ENCODE measurements at places on chromosomes 13 and 19.

DNA sequence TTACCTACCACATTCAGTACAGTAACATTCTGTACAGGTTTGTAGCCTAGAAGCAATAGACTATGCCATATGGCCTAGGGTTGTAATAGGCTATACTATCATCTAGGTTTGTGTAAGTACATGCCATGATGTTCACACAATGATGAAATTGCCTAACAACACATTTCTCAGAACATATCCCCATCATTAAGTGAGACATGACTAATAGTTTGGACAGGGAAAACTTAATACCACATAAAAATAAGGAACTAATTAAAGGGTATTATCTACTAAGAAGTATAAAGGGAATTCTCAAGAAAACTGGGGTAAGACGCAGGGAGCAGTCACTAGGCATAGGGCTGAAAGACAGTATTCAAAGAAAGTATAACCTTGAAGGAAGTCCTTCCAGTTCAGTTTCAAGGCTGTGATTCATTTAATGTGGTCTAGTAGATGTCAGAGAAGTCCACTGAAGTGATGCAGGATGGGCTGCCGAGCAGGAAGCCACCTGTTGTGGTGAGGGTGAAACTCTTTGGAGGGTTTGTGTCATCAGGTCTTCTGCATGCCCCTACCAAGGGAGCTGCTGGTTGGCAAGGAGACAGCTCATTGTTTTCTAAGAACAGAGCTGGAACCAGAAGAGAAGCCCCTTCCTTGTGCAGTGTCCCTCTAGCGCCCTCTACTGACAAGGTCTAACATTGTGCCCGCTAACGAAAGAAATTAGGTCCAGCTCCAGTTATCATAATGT, 122.9 kb downstream of the OLFM4 start:
- peak; percentile 9 for DNase-seq

DNA sequence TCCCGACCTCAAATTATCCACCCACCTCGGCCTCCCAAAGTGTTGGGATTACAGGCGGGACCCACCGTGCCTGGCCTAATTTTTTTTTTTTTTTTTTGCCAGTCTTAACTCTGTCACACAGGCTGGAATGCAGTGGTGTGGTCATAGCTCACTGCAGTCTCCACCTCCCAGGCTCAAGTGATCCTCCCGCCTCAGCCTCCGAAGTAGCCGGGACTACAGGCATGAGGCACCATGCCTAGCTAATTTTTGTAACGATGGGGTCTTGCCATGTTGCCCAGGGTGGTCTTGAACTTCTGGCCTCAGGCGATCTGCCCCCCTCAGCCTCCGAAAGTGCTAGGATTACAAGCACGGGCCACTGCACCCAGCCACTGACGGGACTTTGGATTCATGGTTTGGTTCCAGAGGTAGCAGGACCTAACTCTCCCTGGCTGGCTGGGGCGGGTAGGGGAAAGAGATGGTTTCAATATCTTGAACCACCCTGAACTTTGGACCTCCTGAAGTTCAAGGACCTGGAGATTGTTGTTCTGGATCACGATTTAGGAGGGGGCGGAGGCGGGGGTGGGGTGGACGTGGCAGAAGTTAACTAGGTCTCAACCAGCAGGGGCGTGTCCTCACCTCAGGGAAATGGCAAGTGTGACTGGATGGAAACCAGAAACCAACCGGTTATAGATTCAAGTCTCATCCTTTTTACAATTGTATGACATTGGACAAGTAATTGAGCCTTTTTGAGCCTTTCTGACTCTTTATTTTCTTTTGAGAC, 40.8 kb downstream of the IER2 start:
- no peak for DNase-seq

DNA sequence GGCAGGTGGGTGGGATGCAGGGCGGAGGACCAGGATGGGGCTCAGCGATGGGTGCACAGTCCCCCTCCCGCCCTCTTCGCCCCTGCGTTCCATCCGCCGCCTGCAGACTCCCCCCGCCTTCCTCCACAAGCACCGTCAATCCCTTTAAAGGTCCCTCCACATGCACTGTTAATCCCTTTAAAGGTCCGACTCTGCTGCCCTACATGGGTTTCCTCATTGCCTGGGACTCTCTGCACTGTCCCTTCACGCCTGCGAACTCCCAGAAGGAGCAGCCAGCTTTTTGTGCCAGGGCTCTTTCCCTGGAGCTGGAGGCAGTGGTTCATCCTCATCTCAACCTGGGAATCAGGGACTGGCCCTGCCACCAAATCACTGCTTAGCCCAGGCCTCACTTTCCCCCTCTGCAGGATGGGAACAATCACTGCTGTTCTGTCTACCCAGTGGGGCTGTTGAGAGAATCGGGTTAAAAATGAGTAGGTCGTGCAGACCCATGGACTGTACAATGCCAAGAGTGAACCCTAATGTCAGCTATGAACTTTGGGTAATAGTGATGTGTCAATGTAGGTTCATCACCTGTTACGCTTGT, 20.4 kb downstream of the ZNF574 start:
- DNase-seq, result no peak

DNA sequence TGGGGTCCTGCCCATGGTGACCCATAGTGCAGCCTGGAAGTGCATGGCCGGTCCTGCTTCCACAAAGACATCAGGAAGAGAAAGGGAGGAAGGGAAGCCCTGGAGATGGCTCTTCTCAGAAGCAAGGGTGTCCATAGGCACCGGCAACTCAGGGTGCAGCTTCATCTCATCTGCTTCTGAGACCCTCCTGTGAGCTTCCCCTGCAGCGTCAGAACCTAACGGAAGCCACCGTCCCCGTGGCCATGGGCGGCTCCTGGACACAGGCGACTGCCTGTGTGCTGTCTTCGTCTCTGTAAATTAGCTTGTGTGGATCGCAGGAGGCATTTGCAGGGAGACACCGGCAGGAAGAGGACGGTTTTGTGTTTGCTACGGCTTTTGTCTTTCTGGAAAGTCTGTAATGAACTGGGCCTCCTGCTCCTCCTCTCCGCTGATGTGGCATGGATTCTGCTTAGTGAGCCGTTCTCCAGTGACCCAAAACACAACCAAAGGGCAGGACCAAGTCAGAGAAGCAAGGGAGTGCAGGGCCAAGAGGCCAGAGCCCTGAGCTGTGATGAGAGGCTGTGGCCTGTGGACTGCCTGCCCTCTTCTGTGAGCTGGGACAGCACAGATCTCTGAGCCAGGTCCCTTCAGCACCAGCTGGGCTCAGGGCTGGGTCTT, 2.5 kb downstream of the ATP4B start:
- no peak for DNase-seq

DNA sequence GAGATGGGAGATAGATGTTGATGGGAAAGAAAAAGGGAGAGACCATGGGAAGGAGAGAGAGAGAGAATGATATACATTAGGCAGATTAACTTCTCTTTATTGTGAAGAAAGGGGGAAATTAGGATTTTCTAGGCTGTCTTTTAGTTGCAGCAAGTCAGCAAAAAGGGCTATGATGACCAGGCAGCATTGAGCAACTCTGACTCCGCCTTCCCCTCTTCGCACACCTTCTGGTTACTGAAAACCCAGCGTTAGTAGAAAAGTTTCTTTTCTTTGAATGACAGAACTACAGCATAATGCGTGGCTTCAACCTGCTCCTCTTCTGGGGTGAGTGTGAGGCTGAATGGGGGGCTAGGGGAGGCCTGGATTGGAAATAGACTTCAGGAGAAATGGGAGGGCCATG, at the start of gene ADGRE1:
Gene ADGRE1, plus strand, starts transcription at position 264 of the 400 bp plus-strand sequence. Its CDS starts 30 bp downstream, at position 294.
- DNase-seq, result no peak

DNA sequence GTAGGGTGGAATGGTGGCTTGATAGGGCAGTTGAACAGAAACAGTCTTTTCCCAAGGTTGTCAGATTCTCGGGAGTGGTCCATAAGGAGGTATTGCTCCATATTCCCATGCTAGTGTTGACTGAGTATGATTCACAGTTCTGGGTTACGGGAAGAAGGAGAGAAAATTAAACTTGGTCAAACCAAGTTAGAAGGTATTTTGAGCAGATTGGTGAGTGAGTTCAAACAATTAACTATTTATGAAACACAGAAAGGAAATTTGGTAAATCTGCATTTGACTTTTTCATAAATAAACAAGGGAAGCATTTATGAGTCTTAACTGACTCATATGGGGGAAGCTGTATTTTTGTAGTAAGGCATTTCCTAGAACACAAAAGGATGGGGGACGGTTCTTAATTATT, 2419.4 kb downstream of the PCDH9 start:
- DNase-seq, result no peak

DNA sequence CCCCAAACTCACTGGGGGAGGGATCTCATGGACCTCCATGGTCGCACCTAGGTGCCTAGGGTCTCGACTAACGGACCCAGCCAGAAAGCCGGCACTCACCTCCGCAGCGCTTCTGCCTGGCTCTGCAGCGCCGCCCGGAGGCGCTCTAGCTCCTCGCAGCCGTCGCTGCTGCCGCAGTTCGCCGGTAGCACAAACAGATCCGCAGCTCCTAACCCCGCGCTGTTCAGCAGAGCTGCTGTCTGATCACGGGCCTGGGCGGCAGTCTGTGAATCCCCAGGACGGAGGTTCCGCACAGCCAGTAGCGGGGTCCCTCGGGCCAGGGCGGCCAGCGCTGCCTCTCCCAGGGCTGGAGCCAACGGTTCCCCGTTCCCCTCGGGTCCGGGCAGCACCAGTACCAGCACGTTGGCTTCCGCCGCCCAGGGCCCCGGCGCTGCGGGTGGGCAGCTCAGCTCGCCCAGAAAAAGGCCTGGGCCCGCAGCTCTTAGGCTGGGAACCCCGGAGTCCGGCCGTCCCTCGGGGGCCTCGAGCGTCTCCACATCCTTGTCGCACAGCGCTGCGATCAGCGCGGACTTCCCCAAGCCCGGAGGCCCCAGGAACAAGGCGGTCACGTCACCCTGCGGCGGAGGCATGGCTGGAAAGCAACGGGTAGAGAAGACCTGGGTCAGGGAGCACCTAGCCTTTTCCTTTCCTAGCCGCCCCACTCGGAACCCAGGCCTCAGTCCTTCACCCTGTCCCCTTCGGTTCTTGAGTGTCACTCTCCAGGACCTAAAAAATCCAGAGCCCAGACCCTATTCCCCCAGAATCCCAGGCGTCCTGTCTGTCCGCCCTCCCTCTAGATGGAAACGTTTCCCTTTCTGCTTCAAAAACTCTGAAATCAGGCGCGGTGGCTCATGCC, 977 bp downstream of the IRGQ start:
- DNase-seq, result peak; percentile 82

- no peak for DNase-seq
These were observed 19.3 kb downstream of the BICRA start for GRCh38 chr19:47628078-47628771.

GRCh38 chr19:11422163-11423065, 3.3 kb upstream of the RGL3 start:
- peak; percentile 83 for DNase-seq

GRCh38 chr13:41139296-41139966, 6.8 kb upstream of the KBTBD6 start:
- no peak for DNase-seq

DNA sequence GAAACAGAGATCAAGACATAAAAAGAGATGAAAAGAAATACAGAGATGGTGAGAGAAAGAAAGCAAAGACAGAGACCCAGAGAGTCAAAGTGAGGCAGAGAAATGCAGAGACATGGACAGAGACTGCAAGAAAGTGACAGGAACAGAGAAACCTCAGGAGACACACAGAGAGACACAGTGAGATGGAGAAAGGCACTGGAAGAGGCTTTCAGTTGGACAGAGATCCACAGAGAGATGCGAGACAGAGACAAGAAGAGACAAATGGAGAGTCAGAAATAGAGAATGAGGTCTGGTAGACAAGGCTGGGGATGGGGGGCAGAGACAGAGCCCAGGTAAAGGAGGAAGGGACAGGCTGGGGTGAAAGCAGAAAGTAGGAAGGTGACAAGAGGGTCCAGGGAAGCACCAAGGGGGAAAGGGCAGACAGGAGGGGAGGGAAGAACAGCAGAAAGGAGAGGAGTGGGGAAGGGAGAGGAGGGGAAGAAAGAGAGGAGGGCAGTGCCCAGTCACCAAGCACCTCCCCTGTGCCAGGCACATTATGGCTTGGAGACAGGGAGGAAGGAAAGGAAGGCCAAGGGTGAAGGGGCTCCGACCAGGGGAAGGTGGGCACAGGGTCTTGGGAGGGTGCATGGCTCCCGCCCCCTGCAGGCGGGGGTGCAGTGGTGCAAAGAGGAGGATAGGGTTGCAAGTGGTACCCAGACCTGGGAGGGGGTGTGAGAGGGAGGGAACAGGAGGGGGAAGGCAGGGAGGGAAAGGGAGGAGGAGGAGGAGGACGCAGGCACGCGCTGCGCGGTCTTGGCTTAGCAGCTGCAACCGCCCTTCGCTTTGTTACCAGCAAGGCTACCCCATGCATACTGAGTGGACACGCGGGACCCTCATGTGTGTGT, 38.4 kb downstream of the DEDD2 start:
- DNase-seq, result peak; percentile 19

DNA sequence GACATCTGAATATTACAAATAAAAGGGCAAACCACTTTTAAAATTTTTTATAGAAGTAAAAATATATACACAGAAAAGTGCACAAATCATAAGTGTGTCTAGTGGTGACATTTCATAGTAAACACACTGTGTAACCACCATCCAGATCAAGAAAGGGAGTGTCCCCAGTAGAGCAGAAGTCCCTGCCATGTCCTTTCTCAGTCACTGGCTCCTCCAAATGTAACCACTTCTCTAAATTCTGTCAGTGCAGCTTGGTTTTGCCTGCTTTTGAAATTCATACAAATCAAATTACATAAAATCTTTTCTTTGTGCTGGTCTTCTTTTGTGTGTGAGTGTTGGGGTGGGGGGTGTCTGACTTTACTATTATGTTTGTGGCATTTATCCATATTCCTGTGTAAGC, 116.5 kb downstream of the RBM26 start:
- DNase-seq, result no peak

- DNase-seq, result no peak
These were observed 557.2 kb downstream of the KCTD12 start for GRCh38 chr13:76329004-76329403.

GRCh38 chr13:34152409-34152808, 334.5 kb downstream of the RFC3 start:
- DNase-seq, result no peak

DNA sequence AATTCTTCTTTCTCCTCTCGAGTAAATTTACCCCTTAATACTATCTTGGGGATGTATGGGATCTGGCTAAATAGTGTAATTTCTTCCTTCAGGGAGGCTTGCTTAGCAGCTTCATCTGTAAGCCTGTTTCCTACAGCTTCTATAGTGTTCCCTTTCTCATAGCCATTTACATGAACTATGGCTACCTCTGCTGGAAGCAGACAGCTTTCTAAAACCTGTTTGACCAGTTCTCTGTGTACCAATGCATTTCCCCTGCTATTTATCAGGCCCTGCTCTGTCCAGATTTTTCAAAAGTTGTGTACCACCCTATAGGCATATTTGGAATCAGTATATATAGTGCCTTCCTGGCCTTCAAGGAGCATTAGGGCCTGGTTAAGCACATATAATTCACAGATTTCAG, 113.6 kb upstream of the PCDH9 start:
- DNase-seq, result no peak

- DNase-seq, result peak; percentile 29
These were observed 158.2 kb downstream of the NALCN start for GRCh38 chr13:101258071-101258470.

All from CD4-positive, alpha-beta T cell treated with Interleukin-17A for 1 hour (primary cell).